NB4 (cell line): ENCODE measurements at places on chromosomes 3 and 15.

- no peak for DNase-seq
Observed at GRCh38 chr15:59295261-59296001, 77.2 kb downstream of the MYO1E start.

DNA sequence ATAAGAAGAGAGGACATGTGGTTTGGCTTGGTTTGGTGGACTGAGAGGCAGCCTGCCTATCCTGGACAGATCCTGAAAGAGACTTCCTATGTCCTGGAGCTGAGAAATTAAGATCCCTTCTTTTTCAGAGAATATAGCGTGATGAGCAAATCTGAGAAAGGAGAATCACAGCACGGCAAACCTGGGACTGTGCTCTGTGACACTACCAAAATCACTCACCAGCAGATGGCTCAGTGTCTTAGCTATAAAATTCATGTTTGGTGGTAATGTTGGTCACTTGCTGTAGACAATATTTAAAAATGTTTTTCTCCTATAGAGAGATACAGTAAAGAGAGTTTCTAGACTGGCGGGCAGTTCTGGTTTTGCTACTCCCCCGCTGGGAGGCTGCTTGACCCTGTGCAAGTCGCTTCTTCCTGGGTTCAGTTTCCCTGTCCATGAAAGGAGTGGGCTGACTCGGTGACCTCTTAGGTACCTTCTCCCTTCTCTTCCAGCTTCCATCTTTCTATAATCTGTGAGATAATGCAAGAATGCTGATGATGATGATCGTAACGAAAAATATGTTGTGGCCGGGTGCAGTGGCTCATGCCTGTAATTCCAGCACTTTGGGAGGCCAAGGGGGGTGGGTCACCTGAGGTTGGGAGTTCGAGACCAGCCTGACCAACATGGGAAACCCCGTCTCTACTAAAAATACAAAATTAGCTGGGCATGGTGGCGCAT, 7.6 kb upstream of the HES1 start:
- DNase-seq = no peak

DNA sequence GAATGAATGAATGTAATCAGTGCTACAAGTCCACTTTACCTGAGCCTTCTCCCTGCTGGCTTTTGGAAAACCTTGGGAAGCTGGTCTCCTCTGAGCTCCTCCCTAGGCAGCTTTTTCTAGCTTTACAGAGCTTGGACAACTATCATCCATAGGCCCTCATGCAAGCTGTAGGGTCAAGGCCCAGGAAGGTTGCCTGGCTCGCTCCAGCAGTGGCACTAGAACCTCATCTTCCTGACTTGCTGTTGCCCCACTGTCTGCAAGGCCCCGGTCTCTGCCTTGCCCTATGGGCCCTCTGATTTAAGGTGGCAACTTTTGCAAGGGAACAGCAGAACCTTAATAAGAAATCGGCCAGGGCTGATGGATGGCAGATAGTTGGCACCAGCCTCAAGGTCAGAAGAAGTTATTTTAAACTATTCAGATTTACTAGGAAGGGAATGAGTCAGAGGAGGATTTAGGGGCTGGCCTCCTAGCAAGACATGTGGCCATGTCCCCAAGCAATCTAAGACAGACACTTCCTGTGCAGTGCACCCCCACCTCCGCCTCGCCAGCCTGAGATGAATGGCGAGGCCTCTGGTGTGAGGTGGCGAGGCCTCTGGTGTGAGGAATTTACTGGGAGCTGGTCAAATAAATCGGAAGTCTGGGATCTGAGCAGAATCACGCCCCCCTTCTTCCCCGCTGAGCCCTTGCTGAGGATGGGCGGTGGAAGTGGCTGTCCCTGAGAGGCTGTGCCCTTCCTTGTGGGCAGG, 180.8 kb downstream of the MEGF11 start:
- DNase-seq = no peak

- no peak for DNase-seq
Observed at GRCh38 chr15:81330366-81331090, 6.6 kb upstream of the STARD5 start.

GRCh38 chr3:185942907-185943759, 5.3 kb upstream of the TRA2B start:
- DNase-seq = peak; percentile 92

- no peak for DNase-seq
Observed at GRCh38 chr3:9399337-9399703, 1.9 kb downstream of the SETD5 start.

- no peak for DNase-seq
Observed at GRCh38 chr15:28914483-28915023, 28.8 kb downstream of the APBA2 start.

- no peak for DNase-seq
Observed at GRCh38 chr3:62688050-62688449, 187.2 kb downstream of the CADPS start.

DNA sequence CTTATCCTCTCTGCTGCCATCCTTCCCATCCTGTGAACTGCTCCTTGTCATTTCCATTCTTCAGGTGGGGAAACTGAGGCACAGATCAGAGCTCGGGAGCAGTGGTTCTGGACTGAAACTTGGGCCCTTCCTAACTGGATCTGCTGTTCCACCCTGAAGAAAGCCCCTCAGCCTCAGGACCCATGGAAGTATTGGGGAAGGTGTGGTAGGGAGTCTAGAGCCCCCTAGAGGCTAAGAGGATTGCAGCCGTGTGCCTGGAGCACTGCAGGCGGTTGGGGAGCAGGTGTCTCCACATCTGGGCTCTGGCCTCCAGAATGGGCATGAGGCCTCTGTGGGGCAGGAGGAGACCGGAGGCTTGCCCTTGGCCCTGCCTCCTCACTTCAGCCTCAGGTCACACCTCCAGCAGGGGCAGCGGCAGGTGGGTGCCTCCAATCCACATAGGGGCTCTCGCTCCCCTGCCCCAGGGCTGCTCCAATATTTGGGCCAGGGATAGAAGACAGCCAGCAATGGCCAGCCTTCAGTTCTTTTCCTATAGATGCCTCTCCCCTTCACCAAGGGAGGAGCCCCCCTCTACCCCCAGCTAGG, 28.1 kb downstream of the DNAJB8 start:
- peak; percentile 35 for DNase-seq
